ENCODE measurements at places on chromosomes 7 and 10.
A peak's percentile ranks its signal among the peaks of the same experiment; 100 is the strongest.

DNA sequence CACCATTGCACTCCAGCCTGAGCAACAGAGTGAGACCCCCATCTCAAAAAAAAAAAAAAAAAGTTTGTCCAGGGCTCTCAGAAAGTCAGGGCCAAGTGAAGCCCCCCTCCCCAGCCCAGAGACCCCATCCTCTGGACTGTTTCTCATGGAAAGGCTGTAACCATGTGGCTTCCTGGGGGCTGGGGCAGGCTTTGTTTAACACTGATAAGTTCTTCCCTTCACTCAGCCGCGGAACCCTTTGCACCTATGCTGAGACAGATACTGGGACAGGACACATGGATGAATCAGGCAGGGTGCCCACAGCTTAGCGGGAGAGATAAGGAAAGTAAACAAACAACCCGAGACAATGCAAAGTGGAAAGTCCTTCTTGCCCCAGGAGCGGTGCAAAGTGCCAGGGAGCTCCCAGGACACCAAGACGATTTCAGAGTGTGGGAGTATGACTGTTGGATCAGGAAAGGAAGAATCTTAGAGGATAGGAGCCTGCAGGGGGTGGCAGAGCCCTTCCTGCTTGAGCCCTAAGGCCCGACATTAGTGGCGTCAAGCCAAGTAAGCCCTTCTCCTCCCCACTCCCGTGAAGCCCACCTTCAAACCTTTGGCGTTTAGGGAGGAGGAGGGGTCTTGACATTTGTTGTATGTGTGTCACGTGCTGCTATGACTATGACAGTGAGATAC lies 11.6 kb downstream of the MLXIPL start:
- peak; percentile 31 for DNase-seq

DNA sequence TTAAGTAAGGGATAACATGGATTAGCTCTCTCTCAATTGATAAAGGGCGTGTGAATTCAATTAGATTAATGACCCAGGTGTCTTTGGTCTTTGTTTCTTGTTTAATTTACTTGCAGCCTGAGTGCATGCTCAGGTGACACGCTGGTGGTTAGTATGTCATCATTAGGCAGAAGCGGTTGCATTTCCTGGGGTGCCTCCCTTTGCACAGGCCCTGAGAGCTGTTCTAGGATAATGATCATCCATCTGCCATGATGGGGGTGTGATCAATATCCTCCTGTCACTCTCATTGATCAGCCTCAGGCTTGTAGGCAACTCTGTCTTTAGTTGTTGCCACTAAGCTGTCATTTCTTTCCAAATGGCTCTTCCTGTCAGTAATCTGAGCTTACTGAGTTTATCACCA lies 99.6 kb upstream of the NPS start:
- DNase-seq = no peak

GRCh38 chr7:20917603-20918002 lies 130.9 kb upstream of the SP8 start:
- no peak for DNase-seq

- peak; percentile 47 for DNase-seq
Observed at GRCh38 chr7:91347290-91347689, 83.1 kb downstream of the FZD1 start.

DNA sequence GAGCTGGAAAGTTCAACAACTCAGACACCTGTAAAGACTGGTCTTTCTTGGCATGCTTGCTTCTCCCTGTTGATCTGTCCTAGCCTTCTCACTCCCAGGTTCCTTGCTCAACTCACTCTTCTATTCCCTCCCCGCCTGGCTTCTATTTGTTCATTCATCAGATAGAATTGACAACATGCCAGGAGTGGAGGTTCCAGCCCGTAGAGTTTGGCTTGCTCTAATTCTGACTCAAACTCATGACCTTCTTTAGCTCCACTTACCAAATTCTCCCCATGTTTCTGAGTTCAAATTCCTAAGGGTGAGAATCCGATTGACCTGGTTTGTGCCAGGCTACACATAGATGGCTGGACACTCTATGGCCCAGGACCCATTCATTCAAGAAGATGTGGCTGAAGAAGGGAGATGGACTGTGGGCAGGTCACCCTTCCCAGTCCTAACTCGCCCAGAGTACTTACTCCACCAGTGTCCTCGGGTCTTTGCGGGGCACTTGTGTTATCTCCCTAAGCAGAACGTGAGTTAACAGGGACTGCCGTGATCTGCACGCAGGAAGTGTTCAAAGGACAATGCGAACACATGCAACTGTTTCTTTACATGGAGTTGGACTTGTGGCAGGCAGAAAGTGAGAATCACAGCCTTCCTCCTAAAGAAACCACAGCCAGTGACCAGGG lies 4.0 kb upstream of the TMEM236 start:
- no peak for DNase-seq

Data from inflammatory macrophage treated with lipopolysaccharide for 4 hours (primary cell).